ENCODE measurements at places on chromosomes 12 and 14. TPM values are rescaled to one million over a fixed set of nuclear protein-coding genes. Genes with fewer than 3 reads are reported as not detected.

The HHIPL1 gene
- 0.58 TPM for polyA plus RNA-seq

- DNase-seq = peak; percentile 33
Measured at GRCh38 chr12:96876966-96877365, 30.1 kb upstream of the NEDD1 start.

DNA sequence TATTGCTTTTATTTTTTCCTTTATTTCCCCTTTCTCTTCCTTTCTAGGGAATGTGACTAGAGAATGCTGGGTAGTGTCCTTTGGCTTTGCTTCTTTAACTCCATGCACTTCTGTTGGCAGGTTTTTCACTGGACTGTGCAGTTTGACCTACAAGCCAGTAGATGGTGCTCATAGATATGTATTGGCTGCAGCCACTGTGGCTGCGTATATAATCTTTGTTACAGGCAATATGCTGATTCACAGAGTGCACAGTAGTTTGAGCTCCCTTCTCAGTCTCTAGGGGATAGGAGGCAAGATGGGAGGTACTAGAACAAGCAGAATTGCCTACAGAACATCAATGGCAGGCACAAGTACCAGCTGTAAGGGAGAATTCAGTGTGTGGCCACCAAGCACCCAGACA lies 503.5 kb downstream of the LRFN5 start:
- peak; percentile 25 for DNase-seq

GRCh38 chr14:51209457-51209856 lies 30.6 kb upstream of the TMX1 start:
- DNase-seq = no peak

- peak; percentile 94 for DNase-seq
Measured at GRCh38 chr12:30416631-30417030, 279.0 kb downstream of the IPO8 start.

GRCh38 chr14:22291406-22291805 lies 297.6 kb downstream of the DAD1 start:
- peak; percentile 60 for DNase-seq

DNA sequence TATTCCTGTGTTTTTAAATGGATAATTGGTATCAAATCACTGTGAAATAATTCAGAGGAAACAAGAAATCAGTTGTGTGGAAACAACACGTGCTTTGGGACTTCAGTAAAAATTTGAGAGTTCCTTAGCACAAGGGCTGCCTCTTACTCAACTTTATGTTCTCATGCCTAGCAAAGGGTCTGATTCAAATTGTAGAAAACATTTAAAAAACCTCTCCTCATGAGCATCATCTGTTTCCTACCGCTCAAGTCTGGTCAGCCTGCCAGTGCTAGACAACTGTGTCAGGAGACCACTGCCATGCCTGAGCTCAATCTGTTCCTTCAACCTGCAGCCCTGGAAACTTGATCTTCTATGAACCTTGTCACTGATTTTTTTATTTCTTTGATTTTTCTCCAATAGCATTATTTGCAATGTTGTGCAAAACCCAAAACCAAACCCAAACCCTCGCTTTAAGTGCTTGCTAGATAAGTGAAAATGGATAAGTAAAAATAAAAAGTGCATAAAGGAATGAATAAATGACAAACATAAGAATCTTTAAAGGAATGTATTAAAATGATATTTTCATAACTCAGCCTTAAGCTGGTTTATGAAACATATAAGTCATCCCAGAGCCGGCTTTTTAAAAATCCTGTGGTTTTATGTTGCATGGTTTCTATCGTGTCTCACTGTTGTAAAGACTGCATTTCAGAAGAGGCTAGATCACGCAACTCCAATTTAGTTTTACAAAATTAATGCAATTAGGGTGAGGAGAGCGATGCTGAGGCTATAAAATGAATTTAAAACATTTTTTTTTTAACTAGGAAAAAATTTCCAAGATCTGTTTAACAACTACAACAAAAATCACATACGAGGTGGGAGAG lies 361.2 kb upstream of the PDE3A start:
- no peak for DNase-seq

- no peak for DNase-seq
Measured at GRCh38 chr14:103066399-103066798, 9.1 kb upstream of the CDC42BPB start.

GRCh38 chr12:54634795-54635194 lies at the start of gene LACRT:
LACRT (minus strand) TSS chr12:54634895; CDS start chr12:54634841, 54 bp downstream.
- DNase-seq = no peak

DNA sequence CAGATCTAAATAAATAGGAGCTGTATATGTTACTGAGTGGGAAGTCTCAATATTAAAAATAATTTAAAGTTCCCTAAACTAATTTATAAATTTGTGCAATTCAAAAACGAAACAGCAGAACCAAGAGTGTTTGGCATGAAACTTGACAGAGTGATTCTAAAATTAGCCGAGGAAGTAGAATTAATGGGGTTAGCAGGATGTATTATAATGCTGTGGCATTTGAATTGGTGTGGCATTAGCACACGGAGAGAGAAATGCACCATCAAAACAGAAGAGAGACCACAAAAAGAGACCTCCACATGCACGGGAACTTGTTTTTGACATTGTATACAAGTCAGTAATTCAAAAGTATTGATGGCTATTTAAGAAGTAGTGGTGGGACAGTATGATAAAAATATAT lies 366.0 kb upstream of the RGS6 start:
- no peak for DNase-seq

Data from foreskin keratinocyte (primary cell).